ENCODE measurements at places on chromosomes 4 and X.

DNA sequence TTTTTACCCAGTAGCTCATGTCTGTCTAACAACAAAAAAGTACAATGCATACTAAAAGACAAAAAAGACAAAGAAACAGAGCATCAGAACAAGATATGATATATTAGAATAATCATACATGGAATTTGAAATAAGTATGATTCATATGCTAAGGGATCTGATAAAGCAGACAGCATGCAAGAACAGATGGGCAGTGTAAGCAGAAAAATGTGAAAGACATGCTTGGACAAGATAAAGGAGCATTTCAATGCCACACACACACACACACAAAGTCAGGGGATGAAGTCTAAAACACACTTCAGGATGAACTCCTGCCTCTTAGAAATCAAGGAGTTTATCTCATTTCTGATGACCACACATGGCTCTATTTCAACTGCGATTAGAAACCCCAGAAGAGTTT, 649.6 kb upstream of the NDST4 start:
- no peak for DNase-seq

DNA sequence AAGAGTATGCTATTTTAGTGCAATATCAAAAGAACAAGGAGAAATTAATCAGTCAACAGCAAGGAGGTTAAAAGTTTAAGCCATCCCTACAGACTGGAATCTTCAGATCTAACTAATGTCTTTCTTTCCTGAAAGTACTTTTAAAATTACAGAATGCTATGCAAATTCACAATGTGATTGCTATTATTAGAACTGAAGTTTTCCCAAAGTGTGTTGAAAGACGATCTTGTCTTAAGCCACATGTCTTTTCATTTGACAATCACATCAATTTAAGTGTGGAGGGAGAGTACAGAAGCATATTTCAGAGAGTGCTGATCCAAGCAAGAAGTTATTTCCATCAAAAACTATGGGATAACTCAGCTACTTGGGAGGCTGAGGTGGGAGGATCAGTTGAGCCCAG, 64.7 kb upstream of the TNIP3 start:
- DNase-seq: no peak

GRCh38 chr4:89293299-89293698, 14.3 kb downstream of the GPRIN3 start:
- DNase-seq: no peak

DNA sequence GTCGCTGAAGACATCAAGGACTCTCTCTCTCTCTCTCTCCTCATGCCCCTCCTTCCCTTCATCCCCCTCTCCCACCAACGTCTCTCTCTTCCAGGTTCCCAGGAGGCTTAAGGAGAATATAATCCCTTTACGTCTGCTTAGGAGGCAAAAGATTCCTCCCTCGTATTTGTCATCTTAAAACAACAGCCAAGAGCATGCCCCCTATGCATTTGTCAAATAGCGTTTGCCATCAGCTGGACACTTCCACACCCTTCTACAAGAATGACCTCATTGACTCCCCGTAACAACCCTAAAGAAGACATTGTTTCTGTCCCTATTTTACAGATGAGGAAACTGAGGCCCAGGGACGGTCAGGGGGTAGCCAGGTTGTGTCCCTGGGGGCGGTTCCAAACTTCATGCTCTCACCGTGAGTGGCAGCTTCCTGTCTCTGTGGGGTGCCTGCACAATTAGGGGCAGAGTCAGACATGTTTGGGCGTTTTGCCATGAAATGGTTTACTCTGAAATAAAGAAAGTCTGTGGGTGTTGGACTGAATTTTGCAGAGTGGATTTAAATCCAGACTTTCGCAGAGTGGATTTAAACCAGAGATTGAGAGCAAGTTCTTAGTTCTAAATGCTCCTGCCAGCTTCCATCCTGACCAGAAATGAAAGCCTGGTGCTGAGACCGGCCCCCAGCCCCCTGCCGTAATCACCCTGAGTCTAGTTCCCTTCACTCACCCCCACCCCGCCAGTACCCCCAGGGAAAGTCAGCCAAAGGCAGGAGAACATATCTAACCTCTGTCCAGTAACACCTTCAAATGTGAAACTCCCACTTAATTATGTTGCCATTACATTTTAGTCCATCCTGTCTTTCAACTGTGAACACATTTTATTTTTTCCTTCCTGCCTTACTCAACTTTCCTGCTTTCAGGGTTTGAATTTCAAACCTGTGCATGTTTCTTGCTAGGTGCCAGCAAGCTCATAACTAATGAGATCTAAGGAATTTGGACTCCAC, 44.3 kb upstream of the TBL1X start:
- no peak for DNase-seq

DNA sequence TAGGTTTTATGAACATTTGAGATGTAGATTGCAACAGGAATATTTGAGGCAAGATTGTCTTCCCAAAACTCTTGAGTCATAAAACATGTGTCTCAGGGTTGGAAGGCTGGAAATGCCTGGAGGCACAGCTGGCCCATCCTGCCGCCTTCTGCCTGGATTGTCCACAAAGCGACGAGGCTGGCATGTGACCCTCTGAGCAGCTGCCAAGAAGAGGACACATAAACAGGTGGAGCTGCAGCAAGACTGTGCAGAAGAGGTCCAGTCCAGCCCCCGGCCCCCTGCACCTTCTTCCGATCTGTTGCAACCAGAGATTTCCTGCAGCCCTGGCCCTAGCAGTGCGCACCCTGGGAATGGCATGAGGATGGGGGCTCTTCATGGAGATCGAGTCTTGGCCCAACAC, 101.9 kb upstream of the BCOR start:
- DNase-seq: no peak

DNA sequence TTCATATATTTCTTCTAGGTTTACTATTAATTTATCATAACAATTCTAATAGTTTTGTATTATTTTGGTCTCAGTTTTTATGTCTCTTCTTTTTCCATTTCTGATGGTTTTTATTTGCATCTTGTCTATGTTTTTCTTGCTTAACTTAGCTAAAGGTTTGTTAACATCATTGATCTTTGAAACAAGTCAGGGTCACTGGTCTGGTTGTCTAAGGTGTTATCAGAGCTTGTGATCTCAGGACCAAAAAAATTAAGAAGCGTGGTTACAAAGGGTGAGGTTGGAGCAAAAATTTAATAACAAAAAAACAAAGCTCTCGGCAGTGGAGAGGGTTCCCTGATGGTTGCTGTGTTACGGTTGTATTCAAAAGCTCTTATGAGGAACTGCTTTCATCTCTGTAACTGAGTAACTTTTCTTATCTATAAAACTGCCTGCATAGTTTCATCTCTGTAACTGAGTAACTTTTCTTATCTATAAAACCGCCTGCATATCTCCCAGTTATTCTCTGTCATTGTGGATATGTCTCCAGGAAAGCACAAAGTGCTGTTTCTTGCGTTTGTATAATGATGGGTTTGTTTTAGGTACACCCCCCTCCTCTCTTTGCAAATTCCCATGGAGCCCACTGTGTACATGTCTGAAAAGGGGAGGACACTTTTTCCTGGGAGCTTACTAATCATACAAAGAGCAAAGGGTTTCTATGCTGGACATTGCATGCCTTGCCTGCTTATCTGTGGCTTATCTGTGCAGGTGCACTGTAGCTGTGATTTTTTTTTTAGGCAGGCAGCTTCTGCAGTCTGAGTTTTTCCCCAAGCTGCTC, 62.4 kb upstream of the UGT2B15 start:
- no peak for DNase-seq

- no peak for DNase-seq
These were observed 1.5 kb downstream of the NIPAL1 start for GRCh38 chr4:48018112-48018511.

GRCh38 chr4:10841697-10842096, 157.1 kb upstream of the CLNK start:
- no peak for DNase-seq

- no peak for DNase-seq
These were observed 26.3 kb downstream of the CXCL2 start for GRCh38 chr4:74072739-74073138.

All from vagina (tissue), 2 donors.